ENCODE measurements at places on chromosomes 16 and 17.

DNA sequence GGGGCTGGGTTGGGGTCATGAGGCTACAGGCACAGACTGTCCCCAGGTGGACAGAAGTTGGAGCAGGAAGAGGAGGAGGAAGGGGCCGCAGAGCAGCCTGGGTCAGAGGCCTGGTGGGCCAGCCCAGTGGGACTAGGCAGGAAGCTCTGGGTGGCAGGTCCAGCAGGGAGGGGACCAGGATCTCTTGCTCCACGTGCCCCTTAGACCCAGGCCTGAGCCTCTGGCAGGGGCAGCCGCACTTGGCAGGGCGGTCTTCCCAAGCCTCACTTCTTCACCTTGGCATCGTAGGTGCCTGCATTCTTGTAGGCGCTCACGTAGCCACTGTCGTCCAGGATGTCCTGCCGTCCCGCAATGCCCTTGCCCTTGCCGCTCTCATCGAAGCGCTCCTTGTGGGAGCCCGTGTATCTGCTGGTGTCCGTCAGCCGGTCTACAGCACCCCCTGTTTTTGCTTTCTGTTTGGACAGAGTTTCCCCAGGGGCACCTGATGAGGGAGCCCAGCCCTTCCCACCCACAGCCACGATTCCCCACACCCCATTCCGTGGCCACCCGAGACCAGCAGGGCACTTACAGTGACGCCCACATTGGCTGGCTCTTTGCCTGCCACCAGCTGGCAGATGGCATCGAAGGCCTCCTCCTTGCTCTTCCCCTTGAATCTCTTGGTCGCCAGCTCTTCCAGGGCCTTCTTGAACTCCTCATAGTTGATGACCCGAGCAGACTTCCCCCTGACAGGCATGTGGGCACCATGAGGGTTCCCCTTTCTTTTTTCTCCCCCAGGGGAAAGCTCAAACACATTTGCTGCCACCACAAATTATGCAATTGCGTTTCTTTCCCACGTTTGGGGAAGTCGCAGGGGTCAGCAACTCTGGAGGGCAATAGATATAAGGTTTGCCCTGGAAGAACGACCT, 3.1 kb downstream of the TPPP3 start:
- no peak for DNase-seq

GRCh38 chr17:64579917-64580316, 73.1 kb downstream of the CEP95 start:
- DNase-seq: no peak

DNA sequence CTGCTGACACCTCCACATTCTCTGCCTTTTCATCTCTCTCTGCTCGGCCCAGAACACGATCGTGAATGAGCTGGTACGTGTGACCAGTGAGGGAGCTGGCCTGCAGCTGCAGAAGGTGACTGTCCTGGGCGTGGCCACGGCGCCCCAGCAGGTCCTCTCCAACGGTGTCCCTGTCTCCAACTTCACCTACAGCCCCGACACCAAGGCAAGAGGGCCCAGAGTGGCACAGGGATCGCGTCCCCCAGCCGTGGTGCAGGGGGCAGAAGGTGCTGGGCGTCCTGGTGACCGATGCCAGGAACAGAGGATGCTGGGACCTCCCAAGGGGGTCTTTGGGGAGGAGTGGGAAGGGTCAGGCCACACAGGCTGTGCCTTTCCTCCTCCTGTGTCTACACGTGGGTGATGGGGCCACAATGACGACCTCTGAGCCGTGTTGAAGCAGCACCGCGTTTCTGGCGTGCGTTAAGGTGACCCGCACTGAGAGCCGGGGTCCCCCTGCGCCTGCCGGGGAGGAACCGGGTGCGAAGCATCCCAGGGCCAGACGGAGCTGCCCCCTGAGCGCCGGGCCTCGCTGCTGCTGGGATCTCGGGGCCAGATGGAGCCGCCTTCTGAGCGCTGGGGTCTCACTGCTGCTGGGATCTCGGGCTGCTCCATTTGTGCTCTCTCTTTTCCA, 17.4 kb downstream of the GAA start:
- DNase-seq: no peak

DNA sequence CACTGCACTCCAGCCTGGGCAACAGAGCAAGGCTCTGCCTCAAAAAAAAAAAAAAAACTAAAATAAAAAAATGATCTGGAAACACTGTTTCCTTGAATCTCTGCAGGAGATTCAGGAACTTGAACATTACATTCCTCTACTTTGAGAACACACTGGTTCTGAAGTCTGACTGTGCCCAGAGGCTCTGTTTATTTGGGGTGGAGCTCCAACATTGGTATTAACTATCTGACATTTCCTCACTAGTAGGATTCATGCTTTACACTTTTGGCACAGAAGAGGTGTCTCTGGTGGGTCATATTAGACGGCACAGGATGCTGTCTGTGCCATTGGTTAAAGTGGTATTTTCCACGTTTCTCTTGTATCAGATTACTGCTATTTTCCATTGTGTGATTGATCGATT, 10.4 kb downstream of the SULT1A2 start:
- no peak for DNase-seq

- no peak for DNase-seq
These were observed 7.7 kb downstream of the ASPHD1 start for GRCh38 chr16:29907973-29908372.

- peak; percentile 76 for DNase-seq
These were observed 323.3 kb downstream of the BCAS3 start for GRCh38 chr17:61000911-61001310.

DNA sequence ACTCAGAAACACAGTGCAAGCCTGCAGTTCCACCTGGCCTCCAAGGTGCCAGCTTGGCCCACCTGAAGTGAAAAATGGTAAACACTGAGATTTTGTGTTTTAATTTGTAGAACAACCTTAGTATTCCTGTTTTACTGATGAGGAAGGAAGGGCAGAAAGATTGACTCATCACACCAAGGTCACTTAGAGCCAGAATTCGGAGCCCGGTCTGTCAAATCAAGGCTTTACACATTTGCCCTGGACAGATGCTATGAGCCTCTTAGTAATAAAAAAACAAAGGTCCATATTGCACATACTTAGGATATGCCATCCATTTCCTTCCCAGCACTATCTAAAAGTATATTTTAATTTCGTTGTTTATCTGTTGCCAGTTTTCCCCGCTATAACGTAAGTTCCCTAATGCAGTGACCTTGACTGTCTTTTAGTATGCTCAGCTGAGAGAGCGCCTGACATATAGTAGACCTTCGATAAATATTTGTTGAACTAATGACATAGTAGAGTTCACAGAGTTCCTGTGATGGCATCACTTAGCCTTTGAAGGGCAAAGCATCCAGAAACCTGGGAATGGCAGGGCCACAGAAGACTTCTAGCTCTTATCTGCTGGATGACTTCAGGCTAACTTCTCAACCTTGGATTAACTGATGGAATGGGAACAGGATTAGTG, 7.2 kb upstream of the TBKBP1 start:
- no peak for DNase-seq

- DNase-seq: peak; percentile 98
These were observed 6.0 kb downstream of the FHOD1 start for GRCh38 chr16:67241008-67241900.

DNA sequence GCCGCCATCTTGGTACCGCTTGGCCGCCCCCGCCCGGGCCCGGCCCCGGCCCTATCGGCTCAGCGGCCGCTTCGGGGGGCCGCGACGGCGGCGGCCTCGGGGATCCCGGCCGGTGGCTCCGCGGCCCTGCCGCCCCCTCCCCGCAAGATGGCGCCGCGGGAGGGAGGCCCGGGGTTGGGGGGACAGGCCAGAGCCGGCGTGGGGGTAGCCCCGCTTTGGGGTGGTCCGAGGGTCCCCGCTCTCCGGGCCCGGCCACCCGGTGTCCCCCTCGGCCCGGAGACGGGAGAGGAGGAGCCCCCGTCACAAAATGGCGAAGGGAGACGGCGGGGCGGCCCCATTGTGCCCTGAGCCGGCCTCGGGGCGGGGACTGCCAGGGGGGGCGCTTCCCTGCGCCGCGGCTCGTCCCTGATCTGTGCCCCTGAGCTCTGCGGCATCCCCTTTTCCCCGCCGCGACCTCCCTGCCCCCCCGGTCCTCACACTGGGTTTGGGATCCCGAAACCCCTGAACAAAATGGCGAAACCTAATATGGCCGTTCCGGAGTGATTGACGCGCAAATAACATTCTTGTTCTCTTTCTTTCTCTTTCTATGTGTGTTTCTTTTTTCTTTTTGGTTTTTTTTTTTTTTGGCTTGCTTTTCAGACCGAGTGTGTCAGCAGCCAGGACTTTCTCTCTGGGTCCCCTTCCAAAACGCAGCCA, 986 bp downstream of the HAPSTR1 start:
- peak; percentile 33 for DNase-seq

DNA sequence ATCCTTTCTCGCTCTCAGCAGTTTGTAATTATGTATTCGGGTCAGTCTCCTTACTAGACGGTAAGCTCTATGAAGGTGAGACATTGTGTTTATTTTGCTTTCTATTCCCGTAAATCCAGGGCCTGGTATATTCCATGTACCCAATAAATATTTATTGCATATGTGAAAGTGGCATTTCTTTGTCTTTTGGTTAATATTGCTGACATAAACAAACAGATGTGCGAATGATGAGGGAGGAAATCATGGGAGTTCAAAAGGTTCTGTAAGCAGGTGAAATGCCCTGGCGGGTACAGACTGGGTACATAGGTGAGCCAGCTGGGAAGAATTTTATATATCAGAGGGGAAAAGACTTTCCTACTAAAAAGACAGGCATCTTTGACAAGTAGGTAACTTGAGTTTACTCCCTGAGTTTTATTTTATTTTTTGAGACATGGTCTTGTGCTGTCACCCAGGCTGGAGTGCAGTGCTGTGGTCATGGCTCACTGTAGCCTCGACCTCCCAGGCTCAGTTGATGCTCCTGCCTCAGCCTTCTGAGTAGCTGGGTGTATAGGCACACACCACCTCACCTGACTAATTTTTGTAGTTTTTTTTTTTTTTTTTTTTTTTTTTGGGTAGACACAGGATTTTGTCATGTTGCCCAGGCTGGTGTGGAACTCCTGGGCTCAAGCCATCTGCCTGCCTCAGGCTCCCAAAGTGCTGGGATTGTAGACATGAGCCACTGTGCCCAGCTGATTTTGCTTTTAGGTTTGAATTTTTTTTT, 5.7 kb upstream of the METTL9 start:
- DNase-seq: no peak
